ENCODE measurements at places on chromosomes 5 and 9. TPM values are rescaled to one million over a fixed set of nuclear protein-coding genes. Genes with fewer than 3 reads are reported as not detected.

DOCK2 gene
- total RNA-seq: 24.9 TPM

FIBCD1 gene
- 25.7 TPM for total RNA-seq

DNA sequence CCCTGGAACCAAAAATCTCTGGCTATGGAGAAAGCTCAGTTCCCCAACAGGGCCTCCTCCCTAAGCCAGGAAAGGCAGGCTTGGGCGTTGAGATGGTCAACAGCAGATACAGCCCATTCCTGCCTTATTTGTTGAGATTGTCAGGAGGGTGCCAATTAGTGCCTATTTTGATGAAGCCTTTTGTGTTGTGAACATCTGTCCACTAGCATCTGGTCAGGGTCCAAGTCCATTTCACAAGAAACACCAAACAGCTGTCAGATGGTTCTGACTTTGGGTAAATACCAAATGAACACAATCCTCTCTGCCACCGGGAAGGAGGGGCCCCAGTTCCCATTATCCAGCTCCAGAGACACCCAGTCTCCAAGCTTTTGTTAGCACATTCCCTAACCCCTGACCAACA lies 19.9 kb downstream of the SEMA6A start:
- H3K4me1 ChIP-seq: peaks cover 11% of the 10 kb centered on the region
- no peak overlapping the region for H3K27ac ChIP-seq
- H3K36me3 ChIP-seq: no peaks in the 10 kb centered on the region
- no peaks in the 10 kb centered on the region for H3K27me3 ChIP-seq
- no peak for DNase-seq
- no peak overlapping the region for H3K4me3 ChIP-seq

DNA sequence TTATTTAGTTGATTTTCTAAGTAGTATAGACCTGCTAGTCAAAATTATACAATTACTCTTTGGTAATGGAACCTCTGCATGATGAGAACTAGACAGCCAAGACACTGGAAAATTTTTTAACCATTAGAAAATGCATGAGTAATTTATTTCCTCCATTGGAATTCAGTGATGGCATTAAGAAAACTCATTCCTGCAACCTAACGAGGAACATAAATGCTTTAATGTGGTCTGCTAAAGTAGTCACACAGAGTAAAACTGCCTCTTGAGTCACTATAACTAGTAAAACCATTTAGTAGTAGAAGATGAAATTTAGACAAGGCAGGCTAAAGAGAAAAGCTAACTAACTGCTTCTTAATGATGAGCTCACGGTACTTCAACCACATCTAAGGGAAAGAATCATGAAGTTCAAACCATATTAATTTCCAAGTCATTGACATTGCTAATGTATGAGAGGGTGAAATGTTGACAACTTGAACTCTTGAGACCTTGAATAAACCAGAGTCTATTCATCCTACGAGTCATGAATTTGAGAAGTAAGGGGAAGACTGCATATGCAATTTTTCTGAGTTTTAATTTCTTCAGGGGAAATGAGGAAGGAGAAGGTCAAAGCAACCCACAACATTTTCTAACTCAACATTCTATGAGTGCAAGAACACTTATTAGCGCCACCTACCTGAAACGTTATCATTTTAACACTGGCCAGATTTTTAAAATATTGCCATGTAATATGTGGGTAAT lies 74.4 kb downstream of the GLIS3 start:
- H3K4me3 ChIP-seq: no peak overlapping the region
- H3K36me3 ChIP-seq: no peaks in the 10 kb centered on the region
- no peaks in the 10 kb centered on the region for H3K27me3 ChIP-seq
- H3K27ac ChIP-seq: no peak overlapping the region
- no peak for DNase-seq

GRCh38 chr5:173819521-173819920 lies 68.6 kb upstream of the CPEB4 start:
- H3K4me1 ChIP-seq: peaks cover 13% of the 10 kb centered on the region
- H3K4me3 ChIP-seq: no peak overlapping the region
- no peaks in the 10 kb centered on the region for H3K36me3 ChIP-seq
- no peak overlapping the region for H3K27ac ChIP-seq

- no peaks in the 10 kb centered on the region for H3K4me1 ChIP-seq
- no peak overlapping the region for H3K27ac ChIP-seq
- DNase-seq: no peak
- peaks cover 5% of the 10 kb centered on the region for H3K27me3 ChIP-seq
Measured at GRCh38 chr9:87233899-87234455, 263.7 kb upstream of the DAPK1 start.

DNA sequence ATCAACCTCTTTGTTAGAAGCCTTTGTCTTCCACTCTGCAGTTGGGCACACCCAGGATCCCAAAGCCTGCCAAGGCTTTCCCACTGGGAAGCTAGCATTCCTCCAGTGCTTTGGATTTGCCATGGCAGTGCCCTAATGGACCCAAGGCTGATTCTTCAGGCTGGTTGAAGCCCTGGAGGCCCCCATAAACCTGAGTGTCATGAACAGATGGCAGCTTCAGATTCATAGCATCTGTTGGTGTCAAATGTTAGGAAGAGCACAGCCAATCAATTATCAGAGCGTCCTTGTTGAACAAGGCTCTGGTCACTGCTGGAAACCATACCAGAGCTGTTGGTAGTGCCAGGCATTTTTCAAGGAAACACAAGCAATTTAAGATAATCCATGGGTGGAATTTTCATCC lies 241.1 kb upstream of the KLF4 start:
- no peak for DNase-seq
- no peak overlapping the region for H3K4me3 ChIP-seq
- peaks cover 28% of the 10 kb centered on the region for H3K4me1 ChIP-seq
- H3K27ac ChIP-seq: no peak overlapping the region
- H3K36me3 ChIP-seq: no peaks in the 10 kb centered on the region
- no peaks in the 10 kb centered on the region for H3K27me3 ChIP-seq

DNA sequence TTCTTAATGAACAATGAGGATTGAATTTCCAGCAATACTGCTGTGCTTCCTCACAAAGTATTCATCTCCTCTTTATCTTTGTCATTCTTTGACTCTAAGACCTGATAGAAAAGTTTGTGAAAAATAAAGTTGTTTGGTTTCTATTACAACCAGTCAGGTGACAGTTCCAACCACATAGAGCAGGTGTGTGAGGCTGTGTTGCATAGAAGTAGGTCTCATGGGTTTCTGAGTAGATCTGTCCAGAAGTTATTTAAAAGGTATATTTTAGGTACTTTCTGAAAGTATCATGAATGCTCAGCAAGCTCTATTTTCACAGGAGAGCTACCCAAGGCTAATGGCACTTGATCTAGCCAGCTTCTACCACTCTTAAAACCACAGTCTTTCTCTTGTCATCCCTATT lies 637.0 kb downstream of the DNAH5 start:
- no peak overlapping the region for H3K27ac ChIP-seq
- H3K27me3 ChIP-seq: no peaks in the 10 kb centered on the region
- no peaks in the 10 kb centered on the region for H3K36me3 ChIP-seq
- no peak for DNase-seq
- no peak overlapping the region for H3K4me3 ChIP-seq

DENND1A gene
- total RNA-seq: 9.8 TPM

DNA sequence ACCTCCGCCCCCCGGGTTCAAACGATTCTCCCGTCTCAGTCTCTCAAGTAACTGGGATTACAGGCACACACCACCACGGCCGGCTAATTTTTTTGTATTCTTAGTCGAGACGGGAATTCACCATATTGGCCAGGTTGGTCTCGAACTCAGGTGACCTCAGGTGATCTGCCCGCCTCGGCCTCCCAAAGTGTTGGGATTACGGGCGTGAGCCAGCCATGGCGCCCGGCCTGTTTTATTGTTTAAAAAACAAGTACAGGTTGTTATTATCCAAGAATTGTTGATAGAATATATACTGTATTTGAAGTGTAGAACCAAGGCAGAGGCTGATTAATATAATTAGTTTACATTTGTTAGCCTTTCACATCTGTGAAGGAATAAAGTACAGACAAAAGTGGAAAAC lies 8.9 kb downstream of the PARP8 start:
- no peaks in the 10 kb centered on the region for H3K4me1 ChIP-seq
- H3K36me3 ChIP-seq: no peaks in the 10 kb centered on the region
- no peak overlapping the region for H3K4me3 ChIP-seq
- no peaks in the 10 kb centered on the region for H3K27me3 ChIP-seq
- DNase-seq: no peak

DNA sequence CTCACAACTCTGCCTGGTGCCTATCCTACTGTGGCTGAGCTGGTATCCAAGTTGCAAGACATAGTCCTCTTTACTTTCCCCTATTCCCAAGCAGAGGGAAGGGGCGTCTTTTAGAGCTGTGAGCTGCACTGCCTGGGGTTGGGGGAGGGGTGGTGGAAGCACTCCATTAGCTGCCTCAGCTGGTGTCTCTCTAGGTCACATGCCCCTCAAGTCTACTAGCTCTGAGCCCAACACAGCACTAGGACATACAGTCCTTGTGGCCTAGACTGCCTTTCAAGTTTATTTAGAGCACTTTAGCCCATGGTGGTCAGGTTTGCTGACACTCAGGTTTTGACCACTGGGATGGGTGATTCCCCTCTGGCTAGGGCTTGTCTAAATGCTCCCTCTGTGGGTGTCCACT lies 54.7 kb downstream of the SREK1 start:
- no peak for DNase-seq
- no peaks in the 10 kb centered on the region for H3K27me3 ChIP-seq
- H3K27ac ChIP-seq: no peak overlapping the region
- no peaks in the 10 kb centered on the region for H3K36me3 ChIP-seq
- H3K4me1 ChIP-seq: no peaks in the 10 kb centered on the region

GRCh38 chr9:82490019-82490499 lies 501.5 kb downstream of the SPATA31D1 start:
- H3K27me3 ChIP-seq: no peaks in the 10 kb centered on the region
- H3K4me1 ChIP-seq: peaks cover 12% of the 10 kb centered on the region
- DNase-seq: no peak
- no peaks in the 10 kb centered on the region for H3K36me3 ChIP-seq
- H3K27ac ChIP-seq: no peak overlapping the region

DNA sequence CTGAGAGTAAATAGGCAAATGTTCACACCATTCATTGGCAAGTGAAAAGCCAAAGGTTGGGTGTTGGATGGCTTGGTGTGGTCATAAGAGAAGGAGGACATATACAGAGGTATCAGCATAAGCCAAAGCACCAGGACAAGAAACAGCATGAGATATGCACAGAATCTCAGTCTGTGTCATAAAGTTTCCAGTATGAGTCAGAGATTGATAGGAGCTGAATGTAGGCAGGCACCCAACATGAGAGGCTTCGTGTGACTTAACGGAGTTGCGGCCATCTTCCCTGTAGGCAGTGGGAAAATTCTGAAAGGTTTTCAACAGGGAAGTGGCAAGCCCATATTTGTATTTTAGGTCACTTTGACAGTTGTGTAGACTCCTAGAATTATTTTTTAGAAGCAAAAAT lies 54.5 kb downstream of the SNCAIP start:
- H3K36me3 ChIP-seq: no peaks in the 10 kb centered on the region
- no peaks in the 10 kb centered on the region for H3K4me1 ChIP-seq
- no peak for DNase-seq
- no peaks in the 10 kb centered on the region for H3K27me3 ChIP-seq

GADD45G gene
- total RNA-seq: 58.8 TPM
